Caco-2 (cell line): ENCODE measurements at places on chromosomes 3 and 15. TPM values are rescaled to one million over a fixed set of nuclear protein-coding genes. Genes with fewer than 3 reads are reported as not detected.

DNA sequence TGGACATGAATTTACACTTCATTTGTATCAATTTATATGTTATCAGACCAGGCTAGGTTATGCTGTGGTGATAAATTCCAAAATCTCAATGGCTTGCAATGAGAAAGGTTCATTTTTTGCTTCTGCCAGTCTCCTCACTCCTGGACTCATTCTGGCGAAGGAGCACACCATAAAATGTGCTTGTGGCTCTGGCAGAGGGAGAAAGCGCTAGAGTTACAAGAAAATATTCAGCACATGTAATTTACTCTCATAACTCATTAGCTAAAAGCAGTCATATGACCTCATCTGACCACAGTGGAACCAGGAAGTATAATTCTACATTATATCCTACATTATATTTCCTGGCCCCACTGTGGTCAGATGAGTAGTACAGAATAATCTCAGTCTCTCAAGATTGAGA lies 193.8 kb downstream of the BCHE start:
- H3K27ac ChIP-seq = no peak overlapping the region
- H3K4me3 ChIP-seq = no peak overlapping the region
- DNase-seq = no peak
- no peaks in the 10 kb centered on the region for H3K27me3 ChIP-seq

GRCh38 chr15:34336231-34336990 lies 1.2 kb downstream of the SLC12A6 start:
- no peak for DNase-seq
- H3K36me3 ChIP-seq = no peaks in the 10 kb centered on the region
- H3K4me1 ChIP-seq = no peaks in the 10 kb centered on the region

DNA sequence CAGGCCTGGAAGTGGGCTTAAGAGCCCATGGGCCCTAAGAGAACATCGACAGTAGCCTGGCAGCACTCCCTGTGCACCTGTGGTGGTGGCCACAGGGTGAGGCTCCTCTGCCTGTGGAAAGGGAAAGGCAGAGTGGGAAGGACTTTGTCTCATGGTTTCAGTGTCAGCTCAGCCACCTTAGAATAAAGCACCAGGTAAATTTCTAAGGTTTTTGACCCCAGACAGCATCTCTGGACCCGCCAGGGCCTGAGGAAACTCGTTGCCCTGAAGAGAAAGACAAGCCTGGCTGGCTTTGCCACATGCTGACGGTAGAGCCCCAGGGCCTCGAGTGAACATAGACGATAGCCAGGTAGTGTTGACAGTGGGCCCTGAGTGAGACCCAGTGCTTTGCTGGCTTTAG lies 22.1 kb downstream of the GOLGA6A start:
- no peaks in the 10 kb centered on the region for H3K36me3 ChIP-seq
- no peak for DNase-seq
- H3K27ac ChIP-seq = no peak overlapping the region
- no peak overlapping the region for H3K4me3 ChIP-seq
- H3K4me1 ChIP-seq = no peaks in the 10 kb centered on the region

ADCY5 gene
- 0.44 and 0.91 TPM in 2 replicates for total RNA-seq

CA12 gene
- total RNA-seq = 1.0 and 1.3 TPM in 2 replicates

GRCh38 chr3:71887256-71887655 lies 102.3 kb upstream of the PROK2 start:
- H3K4me3 ChIP-seq = no peak overlapping the region
- H3K4me1 ChIP-seq = no peaks in the 10 kb centered on the region
- H3K27ac ChIP-seq = no peak overlapping the region
- DNase-seq = no peak
- no peaks in the 10 kb centered on the region for H3K36me3 ChIP-seq
